Progenitor cell of endocrine pancreas (in vitro differentiated cells): ENCODE measurements at places on chromosomes 12 and 14.
A peak's percentile ranks its signal among the peaks of the same experiment; 100 is the strongest.

- no peak for DNase-seq
These were observed 6.3 kb upstream of the NPAS3 start for GRCh38 chr14:32932302-32932913.

- no peak for DNase-seq
These were observed 46.3 kb downstream of the NTS start for GRCh38 chr12:85920324-85920947.

DNA sequence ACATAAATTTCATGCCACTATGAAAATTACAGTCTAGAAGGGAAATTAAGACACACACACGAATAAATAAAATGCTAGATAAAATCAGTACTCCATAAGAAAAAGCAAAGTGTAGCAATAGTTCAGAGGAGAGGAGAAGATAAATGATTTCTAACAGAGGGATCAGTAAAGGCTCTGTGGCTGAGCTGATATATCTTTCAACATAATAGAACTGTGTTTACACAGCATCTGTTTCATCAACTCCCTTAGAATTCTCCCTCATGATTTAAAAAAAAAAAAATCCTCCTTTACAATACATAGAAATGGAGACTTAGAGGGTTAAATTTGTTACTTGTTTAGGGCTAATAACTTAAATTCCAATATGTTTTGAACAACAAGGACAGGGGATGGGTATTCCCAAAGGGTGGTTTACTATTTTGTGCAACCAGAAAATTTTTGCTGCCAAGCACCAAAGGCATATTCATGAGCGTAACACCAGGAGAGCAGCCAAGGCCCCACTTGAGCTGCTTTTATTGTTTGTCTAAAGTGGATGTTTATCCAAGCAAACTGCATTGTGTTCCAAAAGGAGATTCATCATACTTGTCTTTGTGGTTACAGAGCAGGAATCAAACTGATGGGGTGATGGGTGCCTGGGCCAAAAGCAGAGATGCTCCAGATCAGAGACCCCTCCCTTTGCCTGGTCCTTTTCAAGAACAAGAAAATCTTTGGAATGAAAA, 162.7 kb downstream of the BMP4 start:
- no peak for DNase-seq

DNA sequence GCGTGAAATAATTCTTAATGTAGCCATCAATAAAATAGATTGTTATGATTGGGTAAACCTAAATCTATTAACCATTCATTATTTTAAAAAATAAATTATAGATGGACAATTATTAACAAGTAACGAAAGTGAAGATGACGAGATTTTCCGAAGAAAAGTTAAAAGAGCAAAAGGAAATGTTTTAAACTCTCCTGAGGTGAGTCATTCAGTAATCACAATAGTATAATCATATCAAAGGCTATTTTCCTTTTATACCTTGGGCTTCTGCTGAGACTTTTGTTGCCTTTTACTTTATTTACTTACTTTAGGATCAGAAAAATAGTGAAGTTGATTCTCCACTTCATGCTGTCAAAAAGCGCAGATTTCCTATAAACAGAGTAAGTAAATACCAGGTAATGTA, 45.6 kb downstream of the FANCM start:
- no peak for DNase-seq

DNA sequence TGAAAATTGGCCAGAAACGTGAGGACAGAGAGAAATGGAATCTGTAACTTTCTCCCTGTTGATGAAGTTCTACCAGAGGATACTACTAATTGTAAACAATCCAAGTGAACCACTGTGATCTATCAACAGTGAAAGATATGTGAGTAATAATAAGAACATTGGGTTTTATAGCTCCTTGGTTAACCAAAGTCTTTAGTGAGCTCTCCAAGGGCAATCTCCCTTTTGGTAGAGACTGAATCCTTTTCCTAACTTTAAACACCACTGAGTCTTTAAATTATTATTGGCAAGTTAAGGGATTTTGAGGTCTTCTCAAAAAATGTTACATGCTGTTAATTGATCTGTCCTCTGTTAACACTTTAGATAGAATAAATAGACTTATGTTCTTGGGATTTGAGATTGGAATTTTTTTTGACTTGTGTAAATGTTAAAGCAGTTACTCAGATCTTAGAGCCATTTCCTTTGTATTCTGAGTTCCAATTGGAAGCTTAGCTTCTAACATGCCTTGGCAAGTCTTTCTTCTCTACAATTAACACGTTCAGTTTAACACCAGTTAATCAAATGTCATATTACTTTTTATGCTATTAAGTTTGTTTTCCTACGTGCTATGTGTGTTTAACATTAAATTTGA, 338.2 kb upstream of the DDHD1 start:
- DNase-seq: no peak

GRCh38 chr12:41184864-41185263, 3.3 kb upstream of the PDZRN4 start:
- DNase-seq: no peak

DNA sequence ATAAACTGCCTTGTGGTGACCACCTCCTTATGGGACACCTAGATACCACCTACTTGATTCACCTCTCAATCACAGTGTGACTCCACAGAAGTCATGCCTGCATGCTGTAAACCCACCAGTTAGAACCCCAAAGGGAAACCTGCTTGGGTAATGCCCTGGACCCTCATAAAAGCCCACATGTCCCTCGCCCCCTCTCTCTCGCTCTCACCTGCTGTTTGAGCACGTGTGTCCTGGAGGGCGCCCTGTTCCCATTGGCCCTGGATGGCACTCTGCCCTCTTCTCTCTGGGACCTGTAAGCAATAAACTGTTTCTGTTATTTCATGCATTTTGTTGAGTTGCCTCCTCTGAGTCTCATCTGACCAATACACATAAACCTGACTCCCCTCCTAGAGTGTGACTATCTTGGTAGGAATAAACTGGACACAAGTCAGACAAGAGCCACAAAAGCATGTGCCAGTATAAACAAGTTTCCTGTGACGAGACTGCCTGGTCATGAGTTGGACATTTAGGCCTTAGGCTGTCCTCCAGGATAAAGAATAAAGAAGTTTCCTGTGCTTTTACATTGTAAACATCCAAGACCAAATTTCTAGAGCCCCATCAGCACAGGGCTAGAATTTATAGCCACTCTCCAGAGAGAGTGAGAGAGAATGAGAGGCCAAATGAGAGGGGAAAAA, 8.6 kb downstream of the IFI27L2 start:
- no peak for DNase-seq

DNA sequence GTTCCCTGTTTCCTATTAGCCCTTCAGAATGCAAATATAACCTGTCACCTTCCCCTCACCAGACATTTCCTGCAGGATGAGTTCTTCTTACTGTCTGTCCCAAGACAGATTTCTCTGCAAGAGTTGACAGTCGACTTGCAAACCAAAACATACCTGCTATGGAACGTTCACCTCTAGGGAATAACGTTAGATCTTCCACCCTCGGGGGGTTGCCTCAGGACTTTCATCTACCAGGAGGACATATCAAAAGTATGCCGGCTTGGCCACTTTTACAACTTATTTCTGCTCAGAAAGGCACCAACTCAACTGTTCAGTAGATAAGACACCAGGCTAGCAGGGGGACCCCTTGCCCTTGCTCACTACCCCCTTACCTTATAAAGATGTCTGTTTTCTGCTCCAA, 92.5 kb downstream of the DAAM1 start:
- no peak for DNase-seq

DNA sequence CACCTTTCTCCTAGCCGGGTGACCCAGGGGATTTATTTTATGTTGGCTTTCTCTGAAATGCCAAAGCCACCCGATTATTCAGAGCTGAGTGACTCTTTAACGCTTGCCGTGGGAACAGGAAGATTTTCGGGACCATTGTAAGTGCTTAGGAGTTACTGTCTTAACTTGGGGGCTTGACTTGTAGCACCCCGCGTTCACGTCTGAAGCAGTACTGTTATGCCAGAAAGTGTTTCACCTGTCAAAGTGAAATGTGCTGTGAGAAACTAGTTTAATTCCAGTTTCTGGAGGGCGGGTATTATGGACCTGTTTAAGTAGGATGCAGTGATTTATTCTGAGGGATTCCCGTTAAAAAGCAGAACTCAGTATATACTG, 218 bp downstream of the LYSET start:
- no peak for DNase-seq

DNA sequence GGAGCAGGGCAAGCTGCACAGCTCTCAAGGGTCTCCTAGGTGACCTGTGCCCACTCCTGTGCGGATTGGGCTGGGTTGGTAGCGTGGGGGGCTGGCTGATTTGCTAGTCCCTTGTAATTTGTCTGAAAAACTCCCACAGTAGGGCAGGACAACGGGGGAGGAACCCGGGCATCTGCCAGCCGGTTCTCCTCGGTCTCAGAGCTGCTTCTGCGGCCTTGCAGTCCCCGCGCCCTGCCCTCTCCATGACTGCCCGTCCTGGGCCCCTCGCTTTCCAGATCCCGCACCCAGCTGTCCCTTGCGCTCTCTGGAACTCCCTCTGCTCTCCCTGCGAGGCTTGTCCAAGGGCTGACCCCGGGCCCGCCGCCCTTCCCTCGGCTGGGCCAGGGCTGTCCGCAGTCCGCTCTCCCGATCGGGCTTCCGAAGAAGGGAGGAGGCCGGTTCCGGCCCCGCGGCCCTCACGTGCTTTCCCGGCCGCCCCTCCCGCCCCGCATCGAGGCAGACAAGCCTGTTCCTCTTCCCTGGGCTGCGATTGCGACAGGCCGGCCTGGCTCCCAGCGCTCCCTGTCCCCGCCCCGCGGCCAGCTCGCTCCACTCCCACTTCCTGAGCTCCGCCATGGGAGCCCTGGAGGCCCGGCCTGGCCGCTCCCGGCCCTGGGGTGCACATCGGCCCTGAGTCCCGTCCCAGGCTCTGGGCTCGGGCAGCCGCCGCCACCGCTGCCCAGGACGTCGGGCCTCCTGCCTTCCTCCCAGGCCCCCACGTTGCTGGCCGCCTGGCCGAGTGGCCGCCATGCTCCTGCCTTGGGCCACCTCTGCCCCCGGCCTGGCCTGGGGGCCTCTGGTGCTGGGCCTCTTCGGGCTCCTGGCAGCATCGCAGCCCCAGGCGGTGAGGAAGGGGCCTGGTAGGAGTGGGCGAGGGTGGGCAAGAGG, at the start of gene LTBR:
Gene LTBR (plus strand): TSS at position 591 of the 927 bp plus-strand sequence. CDS start 197 bp downstream, at position 788.
- peak; percentile 60 for DNase-seq

- DNase-seq: no peak
These were observed 10.5 kb downstream of the FIGNL2 start for GRCh38 chr12:51838036-51838435.

GRCh38 chr14:51400139-51400538, 160.1 kb downstream of the TMX1 start:
- DNase-seq: no peak

- DNase-seq: no peak
These were observed 884 bp downstream of the CAPRIN2 start for GRCh38 chr12:30753751-30754382.

DNA sequence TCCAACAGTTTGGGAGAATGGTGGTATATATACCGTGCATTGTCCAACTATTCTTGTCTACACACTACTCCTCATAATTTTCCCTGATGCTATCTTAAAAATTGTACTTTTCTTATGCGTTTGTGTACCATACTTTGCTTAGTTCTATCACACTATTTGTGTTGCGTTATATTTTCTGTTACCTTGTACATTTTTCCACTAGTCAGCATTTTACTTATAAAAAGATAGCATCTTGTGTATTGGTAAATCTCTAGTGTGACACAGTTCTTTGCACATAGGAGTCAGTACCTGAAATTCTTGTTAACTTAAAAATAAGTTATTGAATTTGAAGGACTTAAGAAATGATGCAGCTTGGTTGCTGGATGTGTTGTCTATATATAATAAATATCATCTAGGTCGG, 201.8 kb upstream of the LMO3 start:
- DNase-seq: no peak

- DNase-seq: no peak
These were observed 167.7 kb upstream of the CDKN3 start for GRCh38 chr14:54229136-54229535.

GRCh38 chr12:50638482-50638880, 125.4 kb upstream of the ATF1 start:
- DNase-seq: no peak

DNA sequence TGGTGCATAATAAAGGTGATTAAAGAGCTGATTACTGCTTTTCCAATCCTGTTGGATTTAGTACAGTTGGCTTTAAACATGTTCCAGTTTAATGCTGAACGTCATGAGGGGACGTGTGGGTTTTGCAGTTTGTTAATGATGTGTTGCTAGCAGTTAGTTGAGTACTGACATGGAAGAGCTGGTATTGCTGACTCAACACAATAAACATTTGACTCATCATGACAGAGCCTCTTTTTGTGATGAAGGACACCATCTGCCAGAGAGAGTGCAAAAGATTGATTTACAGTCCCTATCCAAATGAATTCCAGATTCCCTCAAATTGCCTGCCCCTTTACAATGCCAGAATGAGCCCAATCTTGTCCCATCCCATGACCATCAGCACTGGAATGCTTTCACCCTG, 346.2 kb upstream of the PRICKLE1 start:
- DNase-seq: no peak

- DNase-seq: no peak
These were observed 77.6 kb upstream of the FUT8 start for GRCh38 chr14:65334765-65335410.

DNA sequence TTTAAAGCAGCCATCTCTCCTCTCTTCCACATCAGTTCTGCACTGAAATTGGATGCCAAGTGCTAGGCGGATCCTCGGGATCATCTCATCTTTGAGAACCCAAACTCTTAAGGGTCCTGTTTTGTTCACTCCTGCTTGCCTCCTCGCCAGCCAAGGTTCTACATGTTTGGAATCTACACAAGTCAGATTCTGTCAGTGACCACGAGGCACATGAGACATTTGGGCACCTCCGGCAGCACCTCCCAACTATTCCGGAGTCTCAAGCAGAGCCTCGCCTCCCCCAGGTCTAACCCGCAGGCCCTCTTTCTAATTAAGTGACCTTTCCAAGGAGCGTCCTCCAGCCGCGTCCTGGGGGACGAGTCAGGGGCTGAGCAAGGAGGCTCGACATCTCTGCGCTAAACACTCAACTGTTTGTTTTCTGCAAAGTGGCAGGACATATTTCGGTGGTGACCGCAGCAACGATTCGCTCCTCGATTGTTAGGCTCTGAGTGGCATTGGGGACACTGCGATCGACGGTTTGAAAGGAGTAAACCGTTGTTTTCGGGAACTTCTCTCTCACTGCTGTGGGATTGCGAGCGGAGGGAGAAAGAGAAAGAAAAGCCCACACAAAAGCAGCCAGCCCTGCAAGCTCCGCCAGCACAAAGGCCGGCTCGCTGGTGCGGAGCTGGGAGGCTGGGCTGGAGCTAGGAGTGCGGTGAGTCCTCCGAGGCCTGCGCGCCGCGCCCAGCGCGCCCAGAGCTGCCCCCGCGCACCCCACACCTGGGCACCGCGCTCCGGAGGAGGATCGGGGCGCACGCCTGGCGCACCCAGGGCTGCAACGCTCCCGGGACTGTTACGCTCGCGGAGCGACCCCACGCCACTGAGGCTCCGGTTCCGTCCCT, 640 bp downstream of the ARMH4 start:
- peak; percentile 10 for DNase-seq
